ENCODE measurements at places on chromosomes 1 and 21.

DNA sequence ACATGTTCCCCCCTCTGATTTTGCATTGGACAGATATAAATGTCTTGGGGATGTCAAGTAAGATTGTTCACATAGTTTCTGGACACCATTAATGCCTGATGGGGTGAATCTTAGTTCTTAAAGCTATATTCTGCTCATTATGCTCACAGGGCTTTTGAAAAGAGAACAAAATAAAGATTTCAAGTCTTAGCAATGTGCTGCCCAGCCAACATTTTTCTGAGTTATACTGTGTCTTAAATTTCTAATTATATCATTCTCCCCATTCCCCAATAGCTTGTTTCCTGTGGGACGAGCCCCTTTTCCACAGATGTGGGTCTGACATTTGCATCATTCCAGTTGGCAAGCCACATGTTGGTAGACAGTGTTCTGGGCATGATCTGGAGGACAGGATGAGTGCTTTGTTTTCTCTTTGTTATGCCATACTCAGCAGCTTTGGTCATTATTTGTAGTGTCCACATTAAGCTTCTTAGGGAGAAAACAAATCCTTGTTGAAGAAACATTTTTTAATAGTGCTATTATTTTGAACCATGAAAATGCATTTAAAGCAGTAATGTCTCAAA is 32.8 kb downstream of the MTARC1 start:
- no peak for DNase-seq

DNA sequence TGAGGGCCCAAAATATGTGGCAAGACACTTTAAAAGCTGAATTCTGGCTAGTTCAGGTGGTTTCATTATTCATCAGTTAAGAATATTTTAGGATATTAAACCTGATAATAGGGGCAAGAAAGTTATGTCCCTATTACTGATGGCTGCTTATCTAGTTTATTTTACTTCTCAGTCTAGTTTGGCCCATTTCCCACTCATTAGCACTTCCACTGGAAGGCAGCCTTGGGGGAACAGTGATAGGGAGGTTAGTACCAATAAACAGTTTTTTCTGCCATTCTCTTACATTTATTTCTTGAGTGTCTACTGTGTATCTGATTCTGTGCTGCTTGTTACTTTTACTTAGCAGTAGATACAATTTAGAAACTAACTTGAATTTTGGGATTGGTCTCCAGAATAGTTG is 9.0 kb downstream of the PPP1R12B start:
- no peak for DNase-seq

DNA sequence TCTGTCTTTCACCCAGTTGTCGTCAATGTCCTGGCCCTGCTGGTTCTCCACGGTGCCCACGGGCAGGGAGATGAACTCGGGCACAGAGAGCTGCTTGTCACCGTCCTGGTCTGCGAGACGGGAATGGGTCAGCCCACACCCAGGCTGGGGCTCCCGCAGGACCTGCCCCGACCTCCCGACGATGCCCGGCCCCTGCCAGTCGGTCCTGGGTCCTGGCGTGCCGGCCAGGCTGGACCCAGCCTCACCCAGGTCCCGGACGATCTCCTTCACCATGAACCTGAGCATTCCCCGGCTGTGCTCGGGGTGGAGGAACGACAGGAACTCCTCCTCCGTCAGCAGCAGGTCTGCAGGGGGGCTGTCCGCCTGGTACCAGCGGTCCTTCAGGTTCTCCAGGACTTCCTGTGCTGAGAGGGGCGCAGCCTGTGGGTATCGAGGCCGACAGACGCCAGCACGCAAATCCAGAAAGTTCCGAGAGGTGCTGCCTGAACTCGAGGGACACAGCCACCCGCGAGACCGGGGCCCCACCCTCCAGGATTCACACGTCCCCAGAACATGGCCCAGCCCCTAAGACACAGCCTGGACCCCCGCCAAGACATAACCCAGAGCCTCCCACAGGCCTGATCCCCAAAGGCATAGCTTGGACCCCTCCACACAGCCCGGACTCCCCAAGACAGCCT is 4.7 kb upstream of the TNFRSF4 start:
- no peak for DNase-seq

GRCh38 chr1:175725684-175726083 is 17.7 kb downstream of the TNR start:
- no peak for DNase-seq

- DNase-seq, result no peak
Measured at GRCh38 chr1:109259674-109260557, 10.6 kb downstream of the CELSR2 start.

DNA sequence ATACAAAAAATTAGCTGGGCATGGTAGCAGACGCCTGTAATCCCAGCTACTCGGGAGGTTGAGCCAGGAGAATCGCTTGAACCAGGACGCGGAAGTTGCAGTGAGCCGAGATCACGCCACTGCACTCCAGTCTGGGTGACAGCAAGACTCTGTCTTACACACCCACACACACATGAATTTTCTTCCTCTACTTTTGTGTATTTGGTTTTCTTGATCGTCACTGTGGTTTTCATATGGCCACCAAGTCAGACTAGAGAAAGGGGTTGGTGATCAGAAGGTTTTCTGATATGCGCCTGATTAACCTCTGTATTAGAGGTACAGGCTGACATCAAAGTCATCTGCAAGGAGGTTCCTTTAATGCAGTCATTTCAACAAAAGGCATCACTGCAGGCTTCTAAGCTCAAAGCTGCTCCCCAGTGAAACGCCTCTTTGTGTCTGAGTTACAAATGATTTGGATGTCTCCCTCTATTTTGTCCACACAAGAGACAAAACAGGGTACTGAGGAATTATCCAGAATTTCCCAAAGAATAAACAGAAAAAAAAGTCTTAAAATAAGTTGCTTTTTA is 11.1 kb downstream of the SH2D1B start:
- no peak for DNase-seq

DNA sequence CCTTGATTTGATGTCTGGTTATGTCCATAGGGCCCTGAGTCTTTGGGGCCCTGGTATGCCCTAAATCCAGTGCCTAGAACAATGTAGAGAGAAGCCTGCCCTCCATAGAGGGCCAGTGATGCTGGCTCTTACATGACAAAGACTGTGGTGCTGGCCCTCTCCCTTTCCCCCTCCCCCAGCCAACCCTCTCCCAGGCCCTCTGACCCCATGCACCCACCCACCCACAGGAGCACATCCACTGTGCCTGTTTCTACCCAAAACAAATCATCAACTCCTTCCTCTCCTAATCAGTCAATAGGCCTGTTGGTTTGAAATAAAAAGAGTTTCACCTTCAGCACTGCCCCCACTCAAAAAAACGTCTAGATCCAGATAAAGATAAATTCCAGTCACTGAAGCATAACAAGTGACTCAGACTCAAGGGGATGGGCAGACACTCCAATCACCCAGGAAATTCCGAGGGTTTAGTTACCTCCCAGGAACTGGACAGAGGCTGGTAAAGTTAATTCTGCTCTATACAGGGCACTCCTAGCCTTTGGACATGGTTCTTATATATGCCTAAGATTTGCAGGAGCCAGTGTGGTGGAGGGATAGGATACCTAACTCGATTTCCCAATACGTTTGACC is 144.8 kb upstream of the VANGL1 start:
- no peak for DNase-seq

DNA sequence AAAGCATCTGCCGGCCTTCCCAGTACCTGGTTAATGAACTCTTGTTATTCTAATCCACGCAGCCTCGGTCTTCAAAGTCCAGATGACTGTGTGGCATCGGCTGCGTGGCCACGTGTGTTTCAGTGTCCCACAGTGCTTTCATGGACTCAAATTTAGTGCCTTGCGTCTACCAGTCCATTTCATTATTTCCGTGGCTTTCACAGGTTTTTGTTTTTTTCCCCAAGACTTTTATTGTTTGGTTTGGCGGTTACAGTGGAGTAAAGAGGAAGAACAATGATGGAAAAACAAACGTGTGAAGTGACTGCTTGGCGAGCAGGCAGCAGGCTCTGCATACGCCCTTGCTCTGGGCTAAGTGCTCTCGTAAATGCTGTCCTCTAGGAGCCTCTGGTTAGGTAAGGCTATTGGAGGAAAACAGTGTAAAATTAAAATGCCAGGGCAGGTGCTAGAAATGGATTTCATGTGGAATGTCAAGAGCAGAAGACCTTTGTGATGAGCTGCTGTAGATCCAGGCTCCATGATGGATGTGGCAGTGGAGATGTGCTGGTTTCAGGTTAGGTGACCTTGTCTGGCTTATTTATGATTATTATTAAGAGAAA is 536.3 kb downstream of the KIF26B start:
- DNase-seq, result no peak

GRCh38 chr1:92854101-92854785 is 22.4 kb downstream of the RPL5 start:
- no peak for DNase-seq

DNA sequence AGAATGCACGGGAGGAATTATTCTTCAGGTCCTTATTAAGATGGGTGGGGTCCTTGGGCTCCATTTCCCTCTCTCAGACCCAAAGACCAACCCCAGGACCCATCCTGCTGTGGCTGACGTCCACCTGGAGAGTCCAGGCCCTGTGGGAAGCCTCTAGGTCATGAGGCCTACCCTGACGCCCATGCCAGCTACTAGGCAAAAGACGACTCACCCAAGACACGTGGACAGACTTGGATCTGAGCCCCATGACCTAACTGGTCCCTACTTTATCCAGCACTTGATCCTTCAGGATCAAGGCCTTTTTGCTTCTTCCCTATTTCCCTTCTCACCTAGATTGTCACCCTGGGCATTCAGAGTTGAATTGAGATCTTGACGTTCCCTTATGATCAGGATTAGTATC is 56.0 kb upstream of the CASZ1 start:
- no peak for DNase-seq

GRCh38 chr1:158799689-158800088 is 18.7 kb upstream of the OR6N2 start:
- no peak for DNase-seq

GRCh38 chr1:97350241-97350640 is 570.6 kb downstream of the DPYD start:
- DNase-seq, result no peak

DNA sequence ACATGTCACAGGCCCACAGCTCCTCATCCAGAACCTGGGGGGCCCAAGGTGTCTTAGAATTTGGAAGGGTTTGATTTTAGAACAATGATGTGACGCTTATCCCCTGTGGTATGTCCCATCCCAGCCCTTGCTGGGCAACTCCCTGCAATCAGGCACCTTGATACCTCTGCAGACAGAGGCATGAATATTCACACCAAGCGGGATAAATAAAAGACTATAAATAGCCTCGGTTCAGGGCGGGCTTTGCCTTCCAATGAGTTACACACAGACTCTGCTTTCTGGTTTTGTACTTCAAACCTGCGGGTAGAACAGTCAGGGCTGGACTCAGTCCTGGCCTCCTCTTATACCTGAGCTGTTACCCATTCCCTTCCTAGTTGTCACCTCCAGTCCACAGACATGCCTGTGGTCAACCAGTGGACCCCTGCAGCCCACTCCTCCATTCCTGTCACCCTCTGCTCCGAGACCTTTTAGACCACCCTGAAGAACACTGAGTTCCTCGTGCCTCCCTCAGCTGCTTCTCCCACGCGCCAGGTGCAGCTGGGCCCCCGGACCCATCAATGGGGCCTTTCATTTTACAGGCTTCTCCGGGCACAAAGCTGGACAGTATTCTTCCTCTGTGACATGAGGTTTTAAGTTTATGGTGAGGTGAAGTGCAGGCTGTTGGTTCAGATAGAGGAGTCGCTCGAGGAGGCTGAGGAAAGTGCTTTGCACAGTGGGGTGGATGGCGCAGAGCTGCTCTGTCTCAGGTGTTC is 120.1 kb upstream of the TNR start:
- DNase-seq, result no peak

DNA sequence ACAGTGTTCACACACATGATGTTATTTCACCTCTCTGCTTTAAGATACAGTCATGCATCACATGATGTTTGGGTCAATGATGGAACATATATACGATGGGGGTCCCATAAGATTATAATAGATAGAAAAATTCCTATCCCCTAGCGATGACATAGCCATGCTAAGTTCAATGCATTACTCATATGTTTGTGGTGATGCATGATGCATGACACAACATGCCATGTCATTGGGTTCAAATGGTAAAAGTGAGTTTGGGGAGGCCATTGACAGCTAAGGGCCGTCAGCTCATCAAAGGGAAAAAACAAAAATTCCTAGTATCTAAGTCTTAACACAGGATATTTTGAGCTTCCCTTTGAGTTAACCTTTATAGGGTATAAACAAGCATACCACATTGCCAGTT is 73.6 kb downstream of the ATP1A1 start:
- DNase-seq, result no peak

- no peak for DNase-seq
Measured at GRCh38 chr1:204731985-204732575, 46.5 kb upstream of the LRRN2 start.

Measured in HCT116 (cell line).